ENCODE measurements at places on chromosomes 5 and 9. TPM values are rescaled to one million over a fixed set of nuclear protein-coding genes. Genes with fewer than 3 reads are reported as not detected.

Gene TMEM232
- 0.56 TPM for total RNA-seq

Gene PRUNE2
- total RNA-seq: 1.4 TPM

DNA sequence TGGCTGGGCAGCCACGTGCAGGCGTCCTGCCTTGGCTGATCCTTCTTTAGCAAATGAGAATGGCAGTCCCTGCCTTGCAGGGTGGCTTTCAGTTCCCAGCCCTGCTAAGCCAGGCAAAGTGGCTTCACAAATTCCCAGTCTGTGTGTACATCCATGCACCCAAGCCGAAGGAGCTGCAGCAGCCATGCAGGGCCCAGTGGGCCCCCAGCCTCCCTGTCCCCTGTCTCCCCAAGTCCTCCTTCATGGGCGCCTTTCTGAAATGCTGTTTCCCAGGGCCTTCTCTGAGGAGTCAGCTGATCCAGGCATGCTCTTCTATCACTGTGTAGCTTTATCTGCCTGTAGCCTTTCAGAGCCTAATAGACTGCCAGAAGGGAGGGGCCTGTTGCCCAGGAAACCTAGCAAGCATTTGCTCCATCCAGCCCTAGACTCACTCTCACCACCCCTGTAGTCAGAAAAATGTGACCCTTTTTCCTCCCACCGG lies 47.4 kb upstream of the SHC3 start:
- peak; percentile 51 for DNase-seq

DNA sequence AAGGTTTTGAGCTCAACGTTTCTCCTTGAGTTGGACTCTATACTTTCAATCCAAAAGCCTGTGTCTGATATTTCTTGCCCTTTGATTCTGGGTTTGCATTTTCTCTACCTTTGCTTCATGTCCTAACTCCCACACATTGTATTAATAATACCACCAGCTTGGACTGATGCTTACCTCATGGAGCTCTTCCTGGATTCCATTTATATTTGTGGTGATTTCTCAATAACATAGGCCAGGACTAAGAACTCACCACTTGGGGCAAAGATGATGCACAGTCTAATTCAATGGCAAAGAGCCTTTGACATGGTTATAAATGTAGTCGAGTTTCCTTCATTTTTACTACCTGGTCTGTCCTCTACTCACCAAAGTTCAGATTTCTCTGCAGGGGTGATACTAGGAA lies 27.5 kb upstream of the EFNA5 start:
- DNase-seq: peak; percentile 34

DNA sequence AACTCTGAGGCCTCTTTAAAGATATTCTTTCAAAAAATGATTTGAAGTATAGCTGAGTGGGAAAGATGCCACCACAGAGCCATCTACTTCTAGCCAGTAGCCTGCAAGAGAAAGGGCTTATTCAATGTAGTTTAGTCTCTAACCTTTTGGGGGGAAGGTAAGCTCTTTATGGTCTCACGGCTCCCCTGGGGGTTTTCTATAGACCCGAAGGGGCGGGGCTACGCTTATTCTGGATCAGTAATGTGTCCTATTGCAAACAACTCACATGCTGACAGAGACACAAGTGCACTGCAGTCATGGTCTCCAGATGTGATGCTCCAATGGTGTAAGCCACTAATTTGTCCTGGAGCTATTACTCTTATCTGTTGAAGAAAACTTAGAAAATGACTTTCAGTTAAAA lies 53.4 kb upstream of the RPS23 start:
- no peak for DNase-seq

Data from IMR-90 (cell line).